ENCODE measurements at places on chromosomes 2 and 18. TPM values are rescaled to one million over a fixed set of nuclear protein-coding genes. Genes with fewer than 3 reads are reported as not detected.

ERFE gene
- 4.2 TPM for total RNA-seq

ZNF385B gene
- total RNA-seq: not detected

D2HGDH gene
- total RNA-seq: 31.8 TPM

CABLES1 gene
- total RNA-seq: 35.7 TPM

AGAP1 gene
- total RNA-seq: 24.6 TPM

TUBA4B gene
- not detected for total RNA-seq

ANTXR1 gene
- 39.4 TPM for total RNA-seq

SERPINB8 gene
- 7.4 TPM for total RNA-seq

FABP1 gene
- not detected for total RNA-seq

GAD1 gene
- total RNA-seq: 0.33 TPM

POTEI gene
- not detected for total RNA-seq

FANCL gene
- total RNA-seq: 13.4 TPM

FARP2 gene
- total RNA-seq: 46.6 TPM

REG1B gene
- total RNA-seq: not detected

Data from smooth muscle cell of trachea (primary cell).